Inflammatory macrophage treated with lipopolysaccharide for 1 hour (primary cell): ENCODE measurements at places on chromosomes 12 and 14.

GRCh38 chr12:110286623-110287022 lies 5.6 kb downstream of the ATP2A2 start:
- DNase-seq, result peak; percentile 74

- DNase-seq, result no peak
These were observed at the start of gene OTOGL for GRCh38 chr12:80099259-80099658. TSS of gene OTOGL (plus strand) at chr12:80099537. CDS start at chr12:80209432, 109,895 bp downstream.

- DNase-seq, result no peak
These were observed 62.2 kb downstream of the TECPR2 start for GRCh38 chr14:102424923-102425322.

DNA sequence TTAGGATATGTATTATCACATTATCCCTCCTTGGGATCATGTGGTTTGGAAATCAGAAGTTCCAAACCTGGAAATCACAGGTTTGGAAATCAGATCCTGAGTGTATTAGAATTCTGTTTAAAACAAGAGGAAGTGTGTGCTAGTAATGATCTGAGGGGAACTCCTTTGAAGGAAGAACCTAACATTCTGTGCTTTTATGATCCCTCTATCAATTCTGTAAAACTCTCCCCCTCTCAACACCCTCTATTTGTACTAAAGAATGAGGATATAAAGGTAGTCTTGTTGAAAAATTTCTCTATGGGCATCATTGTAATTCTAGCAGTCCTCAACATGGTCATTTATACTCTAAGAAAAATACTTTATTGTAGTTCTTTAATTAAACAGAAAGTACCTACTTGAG lies 97.4 kb downstream of the SRGAP1 start:
- DNase-seq, result peak; percentile 29

- DNase-seq, result no peak
These were observed 10.5 kb upstream of the SSTR1 start for GRCh38 chr14:38197001-38197783.

- DNase-seq, result no peak
These were observed 207.2 kb upstream of the TMTC1 start for GRCh38 chr12:29990971-29991370.

DNA sequence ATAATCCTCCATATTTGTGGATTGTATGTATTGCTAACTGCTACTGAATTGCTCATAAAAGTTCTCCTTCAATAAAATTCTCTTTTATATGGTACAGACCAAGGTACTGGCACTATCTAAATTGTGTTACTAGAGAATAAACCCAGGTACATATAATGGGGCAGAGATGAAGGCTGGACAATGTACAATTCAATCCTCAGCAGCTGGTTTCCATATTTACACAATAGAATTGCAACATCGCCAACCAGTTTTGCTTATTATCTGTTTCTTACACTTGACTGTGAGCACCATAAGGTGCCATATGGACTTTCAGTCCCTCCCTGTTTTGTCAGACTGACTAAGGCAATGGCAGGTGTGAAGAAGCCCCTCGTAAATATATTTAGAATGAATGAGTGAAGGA lies 18.1 kb downstream of the KITLG start:
- DNase-seq, result no peak

DNA sequence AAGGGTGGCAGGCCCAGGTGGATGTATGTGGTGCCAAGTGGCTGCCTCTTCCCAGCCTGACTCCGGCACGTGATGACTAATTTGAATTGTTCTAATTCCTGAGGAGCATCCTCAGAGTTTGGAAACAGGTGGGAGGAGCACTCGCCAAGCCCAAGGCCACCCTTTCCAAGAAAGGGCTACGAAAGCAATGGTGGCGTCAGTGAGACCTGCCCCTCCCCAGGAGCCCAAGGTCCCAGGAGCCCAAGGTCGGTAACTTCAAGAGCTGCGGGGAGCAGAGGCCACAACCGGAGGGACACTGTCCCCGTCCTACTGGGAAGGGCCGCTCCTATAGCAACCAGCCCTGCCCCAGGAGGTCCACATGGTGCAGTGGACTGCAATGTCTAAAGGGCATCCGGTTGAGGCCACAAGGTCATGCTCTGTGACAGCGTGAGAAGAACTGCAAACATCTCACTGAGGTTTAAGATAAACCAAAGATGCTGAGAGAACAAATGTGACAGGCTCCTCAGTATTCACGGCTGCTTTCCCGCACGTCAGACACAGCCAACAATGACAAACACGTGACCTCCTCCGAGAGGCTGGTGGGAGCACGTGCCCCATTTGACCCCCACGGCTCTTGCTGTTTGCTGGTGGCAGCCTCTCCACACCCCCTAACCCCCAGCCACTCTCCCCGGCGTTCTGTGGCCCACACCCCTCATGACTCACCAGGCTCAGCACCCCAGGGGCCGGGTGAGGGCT lies 79.6 kb downstream of the ITPK1 start:
- DNase-seq, result no peak

DNA sequence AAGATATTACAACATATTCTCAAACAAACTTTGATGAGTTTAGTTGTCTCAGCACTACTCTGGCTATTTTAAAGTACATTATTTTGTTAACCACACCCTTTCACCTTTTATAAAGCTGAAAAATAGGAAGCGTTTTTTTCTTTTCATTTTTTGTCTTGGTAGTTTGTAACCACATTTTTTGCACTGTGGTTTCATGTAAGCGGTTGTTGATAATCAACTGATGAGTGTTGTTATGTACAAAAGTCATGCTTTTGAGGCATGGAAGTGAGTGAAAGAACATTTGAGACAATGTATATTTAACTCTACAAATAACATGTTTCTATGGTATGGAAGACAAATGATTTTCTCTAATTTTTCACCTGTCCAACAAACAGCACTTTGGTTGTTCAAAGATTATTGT lies 52.1 kb upstream of the ATP2B1 start:
- peak; percentile 41 for DNase-seq

GRCh38 chr12:11677752-11678151 lies 28.3 kb downstream of the ETV6 start:
- no peak for DNase-seq

DNA sequence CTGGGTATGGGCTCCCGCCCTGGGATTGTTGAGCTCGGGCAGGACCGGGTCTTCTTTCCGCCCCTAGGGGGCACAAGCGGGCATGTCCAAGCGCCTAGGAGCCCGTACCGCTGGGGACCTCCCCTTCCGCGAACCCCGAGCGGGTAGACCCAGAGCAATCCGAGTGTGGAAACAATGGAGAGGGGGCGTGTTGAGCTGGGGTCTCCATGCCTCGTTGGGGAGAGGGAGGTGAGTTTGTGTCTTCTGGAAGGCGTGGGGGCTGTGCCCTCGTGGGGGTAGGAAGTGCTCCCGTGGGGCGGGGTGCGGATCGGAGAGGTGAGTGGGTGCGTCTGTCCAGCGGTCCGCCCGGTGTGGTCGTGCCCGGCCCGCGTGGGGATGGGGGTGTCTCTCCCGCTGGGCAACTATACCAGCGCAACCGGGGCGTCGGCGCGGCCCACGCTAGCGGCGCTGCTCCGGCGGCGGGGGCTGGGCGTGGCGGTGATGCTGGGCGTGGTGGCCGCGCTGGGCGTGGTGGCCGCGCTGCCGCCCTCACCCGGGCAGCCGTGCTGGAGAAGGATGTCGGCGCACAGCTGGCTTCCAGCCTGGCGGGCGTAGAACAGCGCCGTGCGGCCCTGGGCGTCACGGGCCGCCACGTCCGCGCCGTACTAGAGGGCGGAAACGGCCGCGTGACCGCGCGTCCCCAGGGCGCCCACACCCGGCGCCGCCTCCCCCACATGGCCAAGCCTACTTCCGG lies 12.2 kb downstream of the AGAP2 start:
- no peak for DNase-seq

- DNase-seq, result no peak
These were observed 156.4 kb upstream of the SYT10 start for GRCh38 chr12:33596061-33596460.

DNA sequence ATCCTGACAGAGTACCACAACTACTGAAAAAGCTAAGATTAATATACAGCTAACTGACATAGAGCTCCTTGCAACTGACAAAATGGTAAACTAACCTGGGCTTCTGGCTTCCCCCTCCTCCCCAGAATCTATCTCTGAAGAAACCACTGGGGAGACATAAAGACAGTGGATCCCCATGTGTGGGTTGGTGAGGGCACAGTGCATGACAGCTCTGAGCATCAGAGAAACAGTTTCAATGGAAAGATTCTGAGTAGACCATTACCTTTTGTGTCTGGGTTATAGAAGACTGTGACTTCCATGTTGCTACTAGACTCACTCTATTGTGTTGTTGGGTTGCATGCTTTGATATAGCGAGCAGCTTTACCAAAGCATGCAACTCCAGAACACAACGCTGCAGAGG lies 247.4 kb downstream of the EFCAB11 start:
- DNase-seq, result no peak

- peak; percentile 15 for DNase-seq
These were observed 18.0 kb downstream of the MFAP5 start for GRCh38 chr12:8644345-8645248.

- DNase-seq, result no peak
These were observed 59.8 kb upstream of the MED13L start for GRCh38 chr12:116337312-116337711.

DNA sequence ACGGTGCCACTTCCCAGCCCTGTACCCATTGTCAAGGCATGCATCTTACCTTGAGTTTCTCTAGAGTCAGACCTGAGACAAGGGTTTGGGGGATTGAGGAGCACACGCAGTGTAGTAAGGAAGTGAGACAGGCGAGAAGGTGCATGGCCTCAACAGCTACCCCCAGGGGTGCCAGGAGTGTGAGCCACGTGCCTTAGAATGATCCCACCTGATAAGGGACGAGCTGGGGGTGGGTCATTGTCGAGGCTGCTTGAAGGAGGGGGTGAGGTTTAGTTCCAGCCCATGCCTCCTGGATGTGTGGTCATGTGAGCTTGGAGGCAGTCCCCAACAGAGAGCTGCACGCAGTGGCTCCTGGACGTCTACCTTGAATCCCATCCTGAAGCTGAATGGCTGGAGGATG lies 320.5 kb downstream of the VRK1 start:
- DNase-seq, result no peak

DNA sequence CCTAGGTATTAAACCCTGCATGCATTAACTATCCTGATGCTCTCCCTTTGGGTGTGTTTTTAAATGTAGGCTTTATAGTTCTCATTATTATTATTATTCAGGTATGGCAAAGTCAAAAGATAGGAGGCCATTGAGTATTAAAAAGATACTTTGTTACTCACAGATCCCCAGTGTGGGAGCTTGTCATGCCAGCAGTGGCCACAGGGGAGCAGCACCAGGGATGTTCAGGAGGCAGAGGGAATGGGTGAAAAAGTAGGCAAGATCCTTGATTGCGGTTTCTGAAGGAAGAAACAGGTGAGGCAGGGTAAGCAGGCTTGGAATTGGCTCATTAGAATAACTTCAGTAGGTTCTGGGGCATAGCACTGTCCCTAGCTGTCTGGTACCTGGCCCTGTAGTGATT lies 382.2 kb downstream of the MED13L start:
- no peak for DNase-seq

DNA sequence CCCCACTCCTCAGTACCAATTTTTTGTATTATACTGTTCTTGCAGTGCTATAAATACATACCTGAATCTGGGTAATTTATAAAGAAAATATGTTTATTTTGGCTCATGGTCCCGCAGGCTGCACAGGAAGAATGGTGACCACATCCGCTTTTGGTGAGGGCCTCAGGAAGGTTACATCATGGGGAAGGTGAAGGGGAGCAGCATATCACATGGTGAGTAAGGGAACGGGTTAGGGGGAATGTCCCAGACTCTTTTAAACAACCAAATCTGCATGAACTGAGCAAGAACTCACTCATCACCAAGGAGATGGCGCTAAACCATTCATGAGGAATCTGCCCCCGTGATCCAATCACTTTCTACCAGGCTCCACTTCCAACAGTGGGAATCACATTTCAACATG lies 40.0 kb downstream of the OSBPL8 start:
- DNase-seq, result peak; percentile 12

- peak; percentile 66 for DNase-seq
These were observed 4.5 kb upstream of the SETD1B start for GRCh38 chr12:121799156-121799841.

DNA sequence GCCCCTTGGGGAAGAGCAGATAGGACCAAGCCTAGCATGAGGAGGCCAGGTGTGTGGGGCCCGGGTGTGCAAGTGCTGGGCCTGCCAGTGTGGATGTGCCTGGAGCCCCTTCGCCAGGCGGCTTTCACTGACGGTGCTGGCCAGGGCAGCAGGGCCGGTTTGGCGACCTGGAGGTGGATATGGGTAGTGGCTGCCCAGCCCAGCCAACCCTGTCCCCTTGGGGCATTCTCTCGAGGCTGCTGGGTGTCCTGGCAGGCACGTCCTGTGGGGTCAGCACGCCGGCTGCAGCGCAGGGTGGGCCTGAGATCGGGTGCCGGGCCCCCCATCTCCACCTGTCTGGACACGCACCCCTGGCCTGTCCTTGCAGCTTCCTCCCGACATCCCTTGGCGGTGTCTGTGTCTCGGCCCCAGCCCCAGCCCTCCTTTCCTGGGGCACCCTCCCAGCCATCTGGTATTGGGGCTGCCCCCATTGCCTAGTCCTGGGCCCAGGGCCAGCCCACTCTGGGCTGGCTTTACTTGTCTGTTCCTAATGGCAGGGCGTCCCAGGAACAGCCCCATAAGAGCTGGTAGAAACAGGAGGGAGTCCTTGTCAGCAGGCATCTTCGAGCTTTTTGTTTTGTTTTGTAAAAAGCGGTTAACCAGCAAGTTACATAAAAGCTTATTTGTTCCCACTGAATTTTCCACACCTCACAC lies 7.2 kb upstream of the CRIP2 start:
- DNase-seq, result no peak

DNA sequence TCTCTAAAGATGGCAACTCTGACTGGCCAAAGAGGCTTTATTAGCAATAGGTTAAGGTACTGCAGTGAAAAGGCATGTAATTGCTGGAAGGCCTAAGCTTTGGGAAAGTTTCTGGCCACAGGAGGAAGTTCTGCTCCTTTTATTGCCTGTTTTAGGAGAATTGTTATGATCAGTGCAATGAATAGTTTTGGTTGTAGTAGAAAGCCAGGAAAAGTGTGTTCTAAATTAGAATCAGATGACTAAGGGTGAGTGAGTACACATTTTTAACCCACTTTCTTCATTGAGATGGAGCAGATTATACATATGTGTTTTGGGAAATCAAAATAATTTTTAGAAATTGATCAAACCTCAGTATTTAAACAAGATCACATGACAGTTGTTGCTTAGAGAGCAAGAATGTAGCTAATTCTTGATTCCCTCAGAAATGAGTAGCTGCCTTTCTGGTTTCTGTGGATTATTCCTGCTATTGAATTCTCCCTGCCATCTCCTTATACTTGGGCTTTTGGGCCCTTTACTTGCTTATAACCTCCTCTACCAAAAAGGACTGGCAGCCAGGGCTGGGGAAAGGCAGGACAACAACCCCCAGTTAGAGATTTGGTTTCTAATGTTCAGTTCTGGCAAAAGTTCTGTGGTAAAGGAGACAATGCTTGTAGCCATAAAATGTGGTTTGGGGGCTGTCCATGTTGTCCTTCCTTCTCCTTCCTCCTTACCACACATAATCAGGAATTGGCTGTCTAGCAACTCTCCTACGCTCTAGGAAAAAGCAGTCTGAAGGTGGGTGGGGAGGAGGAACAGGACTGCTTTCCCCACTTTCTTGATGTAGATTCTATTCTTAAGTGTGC lies 217.1 kb downstream of the SLC38A4 start:
- peak; percentile 43 for DNase-seq

DNA sequence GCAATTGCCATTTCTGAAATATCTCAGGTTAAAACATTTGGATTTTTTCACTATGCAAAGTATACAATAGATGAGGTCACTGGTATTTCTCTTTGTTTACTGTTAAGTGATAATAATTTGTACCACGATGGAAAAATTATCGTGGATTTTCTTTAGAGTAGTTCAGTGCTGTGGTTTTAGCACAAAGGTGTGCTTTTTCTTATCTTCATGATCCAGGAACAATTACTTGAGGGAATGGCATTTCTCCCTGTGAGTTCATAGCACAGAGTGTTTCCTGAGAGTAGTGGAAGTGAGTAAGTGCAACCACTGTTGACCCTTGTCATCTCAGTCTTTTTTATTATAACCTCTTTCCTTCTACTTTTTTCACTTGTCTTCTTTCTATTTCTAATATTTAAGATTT lies 86.8 kb downstream of the FGD4 start:
- DNase-seq, result peak; percentile 56
